Sigmoid colon (tissue), 7 donors: ENCODE measurements at places on chromosomes 4 and X. TPM values are rescaled to one million over a fixed set of nuclear protein-coding genes. Genes with fewer than 3 reads are reported as not detected.
A peak's percentile ranks its signal among the peaks of the same experiment; 100 is the strongest.

DNA sequence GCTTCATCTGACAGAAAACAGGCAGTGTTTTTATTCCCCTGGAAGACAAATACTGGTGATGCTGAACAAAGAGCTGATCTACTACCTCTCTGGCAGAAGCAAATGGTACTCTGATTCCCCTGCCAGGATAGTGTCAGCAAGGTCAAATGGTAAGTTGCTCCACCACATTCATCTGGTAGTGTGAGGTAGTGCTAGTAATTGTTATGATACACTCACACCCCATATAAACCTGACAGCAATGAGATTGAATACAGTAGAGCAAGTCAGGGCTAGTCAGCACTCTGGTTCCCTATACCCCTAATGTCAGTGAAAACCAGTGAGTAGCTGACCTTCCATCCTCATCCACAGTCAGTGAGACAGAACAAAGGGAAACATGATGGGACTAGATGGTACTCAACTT is 3.4 kb upstream of the SPIN4 start:
- H3K4me1 ChIP-seq: no peaks in the 10 kb centered on the region
- no peak for DNase-seq
- H3K27me3 ChIP-seq: no peaks in the 10 kb centered on the region
- no peaks in the 10 kb centered on the region for H3K36me3 ChIP-seq

The SLC10A6 gene
- total RNA-seq: not detected

DNA sequence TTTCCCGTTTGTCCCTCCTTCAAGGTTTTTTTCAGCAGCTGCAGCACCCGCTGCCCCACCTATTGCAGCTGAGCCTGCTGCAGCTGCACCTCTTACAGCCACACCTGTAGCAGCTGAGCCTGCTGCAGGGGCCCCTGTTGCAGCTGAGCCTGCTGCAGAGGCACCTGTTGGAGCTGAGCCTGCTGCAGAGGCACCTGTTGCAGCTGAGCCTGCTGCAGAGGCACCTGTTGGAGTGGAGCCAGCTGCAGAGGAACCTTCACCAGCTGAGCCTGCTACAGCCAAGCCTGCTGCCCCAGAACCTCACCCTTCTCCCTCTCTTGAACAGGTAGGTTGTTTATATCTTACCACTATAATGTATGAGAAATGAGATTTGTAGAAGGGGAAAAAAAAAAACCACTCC is 4.5 kb downstream of the PRR27 start:
- no peaks in the 10 kb centered on the region for H3K27me3 ChIP-seq
- H3K4me3 ChIP-seq: no peak overlapping the region
- no peak for DNase-seq
- no peaks in the 10 kb centered on the region for H3K36me3 ChIP-seq

DNA sequence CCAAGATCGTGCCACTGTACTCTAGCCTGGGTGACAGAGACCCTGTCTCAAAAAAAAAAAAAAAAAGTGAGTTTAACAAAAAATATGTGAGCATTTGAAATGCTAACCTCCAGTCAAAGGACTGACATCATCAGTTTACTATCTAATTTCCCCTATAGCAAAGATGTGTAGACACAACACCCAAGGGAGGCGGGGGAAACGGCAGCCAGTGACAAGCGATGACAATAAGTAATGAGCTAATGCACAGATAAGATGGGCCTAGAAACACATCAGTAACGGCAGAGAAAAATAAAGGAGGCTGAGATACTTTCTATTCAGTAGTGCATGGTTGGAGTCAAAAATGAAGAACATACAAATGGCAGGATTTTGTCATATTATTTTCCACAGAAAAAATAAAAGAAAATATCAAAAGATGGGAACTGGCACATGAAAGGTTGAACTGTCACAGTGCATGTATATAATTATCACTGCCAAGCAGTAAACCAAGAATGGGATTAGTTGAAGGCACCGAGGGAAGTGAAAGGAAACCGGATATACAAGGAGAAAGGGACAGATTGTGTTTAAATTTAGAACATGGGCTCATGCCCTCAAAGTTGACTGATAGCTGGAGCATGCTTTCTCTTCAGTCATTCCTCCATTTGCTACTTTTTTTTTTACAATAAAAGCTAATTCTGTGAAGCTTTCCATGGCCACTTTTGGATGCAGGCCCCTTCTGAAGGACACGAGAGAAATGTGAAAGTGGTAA is 41.8 kb downstream of the IGFBP7 start:
- no peak for DNase-seq
- H3K27me3 ChIP-seq: no peaks in the 10 kb centered on the region
- peaks cover 43% of the 10 kb centered on the region for H3K4me1 ChIP-seq
- no peak overlapping the region for H3K4me3 ChIP-seq
- peak overlapping the region; percentile 43 for H3K27ac ChIP-seq
- H3K36me3 ChIP-seq: no peaks in the 10 kb centered on the region

- no peaks in the 10 kb centered on the region for H3K27me3 ChIP-seq
- H3K36me3 ChIP-seq: no peaks in the 10 kb centered on the region
- H3K4me3 ChIP-seq: no peak overlapping the region
- DNase-seq: no peak
- H3K4me1 ChIP-seq: no peaks in the 10 kb centered on the region
Observed at GRCh38 chr4:141705048-141705746, 68.8 kb downstream of the IL15 start.

GRCh38 chrX:84830836-84831235 is 172.8 kb upstream of the APOOL start:
- no peaks in the 10 kb centered on the region for H3K36me3 ChIP-seq
- no peak overlapping the region for H3K4me3 ChIP-seq
- no peaks in the 10 kb centered on the region for H3K27me3 ChIP-seq
- DNase-seq: no peak
- H3K4me1 ChIP-seq: no peaks in the 10 kb centered on the region

The TMSB15B gene
- 10.5 TPM for total RNA-seq

DNA sequence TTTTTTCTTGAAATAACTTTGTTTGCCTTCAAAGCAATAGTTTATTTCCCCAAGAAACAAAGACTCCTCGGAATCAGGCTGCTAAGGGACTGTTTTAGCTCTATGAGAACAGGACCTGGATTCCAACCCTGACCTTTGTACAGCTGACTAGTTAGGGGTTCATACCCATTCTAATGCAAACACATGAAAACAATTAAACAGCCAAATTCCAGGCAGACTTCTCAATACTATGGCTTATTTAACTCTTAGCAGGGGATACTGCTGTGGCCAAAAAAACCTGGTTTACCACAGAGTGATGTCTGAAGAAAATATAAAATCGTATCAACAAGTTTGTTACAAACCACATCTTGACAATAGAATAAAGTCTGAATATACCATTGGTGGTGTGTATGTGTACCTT is 129.6 kb upstream of the INTU start:
- H3K36me3 ChIP-seq: no peaks in the 10 kb centered on the region
- H3K27ac ChIP-seq: no peak overlapping the region
- no peak overlapping the region for H3K4me3 ChIP-seq
- H3K27me3 ChIP-seq: no peaks in the 10 kb centered on the region
- DNase-seq: no peak

DNA sequence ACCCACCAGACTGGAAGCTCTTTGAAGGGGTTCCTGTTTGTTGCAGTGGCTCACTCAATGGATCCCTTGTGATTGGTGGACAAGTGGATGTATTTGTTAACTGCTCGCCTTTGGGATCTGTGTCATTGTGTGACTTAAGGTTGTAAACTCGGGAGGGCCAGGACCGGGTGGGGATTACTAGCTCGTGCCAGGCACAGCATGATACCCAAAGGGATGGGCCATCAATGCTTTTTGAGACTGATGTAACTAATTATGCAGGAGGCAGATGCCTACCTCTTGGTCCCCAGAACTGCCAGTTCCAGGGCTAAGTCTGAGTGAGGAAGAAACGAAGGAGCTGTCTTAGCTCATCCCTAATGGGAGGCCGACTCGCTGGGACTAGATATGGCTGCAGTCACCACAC is 27.7 kb downstream of the UTP14A start:
- no peak overlapping the region for H3K4me3 ChIP-seq
- H3K27me3 ChIP-seq: no peaks in the 10 kb centered on the region
- no peak overlapping the region for H3K27ac ChIP-seq
- no peaks in the 10 kb centered on the region for H3K36me3 ChIP-seq
- no peak for DNase-seq

The SPP1 gene
- 30.4 TPM for total RNA-seq

DNA sequence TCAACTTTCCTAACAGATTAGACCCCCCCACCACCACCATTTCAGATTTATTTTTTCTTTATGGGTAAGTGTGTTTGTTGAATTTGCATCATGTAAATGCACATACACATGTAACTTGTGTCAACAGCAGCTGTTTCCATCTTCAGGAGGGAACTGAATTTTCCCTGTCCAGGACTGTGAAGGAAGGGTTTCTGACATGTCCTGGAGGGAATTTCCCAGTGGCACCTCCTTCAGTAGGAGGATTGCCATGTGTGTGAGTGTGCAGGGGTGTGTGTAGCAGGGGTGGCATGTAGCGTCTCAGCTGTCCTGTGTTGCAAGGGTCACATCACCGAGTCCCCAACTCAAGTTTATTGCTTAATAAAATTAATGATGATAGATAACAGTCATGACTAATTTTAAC is 19.7 kb downstream of the HERC6 start:
- H3K36me3 ChIP-seq: no peaks in the 10 kb centered on the region
- no peak for DNase-seq
- H3K4me3 ChIP-seq: no peak overlapping the region
- no peak overlapping the region for H3K27ac ChIP-seq

DNA sequence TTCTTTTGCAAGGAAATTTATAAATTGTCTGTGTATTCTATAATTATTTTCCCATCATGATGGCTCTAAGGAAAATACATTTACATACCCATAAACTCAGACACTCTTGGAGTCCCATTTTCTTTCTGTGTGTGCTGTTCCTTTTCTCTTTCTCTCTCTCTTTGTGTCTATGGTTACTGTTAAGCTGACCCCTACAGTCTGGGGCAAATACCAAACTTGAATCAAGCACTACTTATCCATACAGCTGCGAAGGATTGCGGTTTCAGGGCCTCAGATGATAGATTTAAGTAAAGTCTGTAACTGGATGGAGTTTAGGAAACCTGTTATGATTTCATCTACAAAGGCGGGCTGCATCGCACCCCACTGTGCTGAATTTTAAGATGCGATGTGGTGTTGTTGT is 150.2 kb downstream of the SHROOM3 start:
- H3K4me3 ChIP-seq: no peak overlapping the region
- H3K36me3 ChIP-seq: no peaks in the 10 kb centered on the region
- no peaks in the 10 kb centered on the region for H3K27me3 ChIP-seq
- DNase-seq: no peak
- peak overlapping the region; percentile 80 for H3K27ac ChIP-seq

The CXorf58 gene
- not detected for total RNA-seq

GRCh38 chrX:7316887-7317286 is 168.9 kb upstream of the PUDP start:
- H3K27ac ChIP-seq: no peak overlapping the region
- H3K27me3 ChIP-seq: no peaks in the 10 kb centered on the region
- H3K4me3 ChIP-seq: no peak overlapping the region
- H3K4me1 ChIP-seq: no peaks in the 10 kb centered on the region

The CYP4V2 gene
- 75.3 TPM for total RNA-seq

GRCh38 chrX:139811942-139812629 is 104.1 kb upstream of the MCF2 start:
- H3K4me1 ChIP-seq: no peaks in the 10 kb centered on the region
- H3K27ac ChIP-seq: no peak overlapping the region
- H3K4me3 ChIP-seq: no peak overlapping the region
- no peaks in the 10 kb centered on the region for H3K36me3 ChIP-seq

GRCh38 chrX:45660477-45660876 is 459.8 kb upstream of the DIPK2B start:
- no peaks in the 10 kb centered on the region for H3K27me3 ChIP-seq
- DNase-seq: no peak
- no peak overlapping the region for H3K4me3 ChIP-seq
- no peak overlapping the region for H3K27ac ChIP-seq

The HOPX gene
- 24.7 TPM for total RNA-seq

- DNase-seq: no peak
- no peak overlapping the region for H3K27ac ChIP-seq
- no peaks in the 10 kb centered on the region for H3K36me3 ChIP-seq
- no peaks in the 10 kb centered on the region for H3K4me1 ChIP-seq
- no peak overlapping the region for H3K4me3 ChIP-seq
Observed at GRCh38 chr4:153728660-153729059, 31.2 kb downstream of the RNF175 start.

- peaks cover 10% of the 10 kb centered on the region for H3K4me1 ChIP-seq
- no peaks in the 10 kb centered on the region for H3K36me3 ChIP-seq
- DNase-seq: no peak
- H3K4me3 ChIP-seq: no peak overlapping the region
Observed at GRCh38 chrX:331825-332495, 13.4 kb upstream of the GTPBP6 start.

- H3K36me3 ChIP-seq: no peaks in the 10 kb centered on the region
- DNase-seq: no peak
- H3K27me3 ChIP-seq: no peaks in the 10 kb centered on the region
- no peak overlapping the region for H3K4me3 ChIP-seq
- no peaks in the 10 kb centered on the region for H3K4me1 ChIP-seq
Observed at GRCh38 chr4:74474345-74475090, 29.6 kb downstream of the AREG start.

The ERCC6L gene
- total RNA-seq: not detected

The SLITRK4 gene
- total RNA-seq: 2.5 TPM

DNA sequence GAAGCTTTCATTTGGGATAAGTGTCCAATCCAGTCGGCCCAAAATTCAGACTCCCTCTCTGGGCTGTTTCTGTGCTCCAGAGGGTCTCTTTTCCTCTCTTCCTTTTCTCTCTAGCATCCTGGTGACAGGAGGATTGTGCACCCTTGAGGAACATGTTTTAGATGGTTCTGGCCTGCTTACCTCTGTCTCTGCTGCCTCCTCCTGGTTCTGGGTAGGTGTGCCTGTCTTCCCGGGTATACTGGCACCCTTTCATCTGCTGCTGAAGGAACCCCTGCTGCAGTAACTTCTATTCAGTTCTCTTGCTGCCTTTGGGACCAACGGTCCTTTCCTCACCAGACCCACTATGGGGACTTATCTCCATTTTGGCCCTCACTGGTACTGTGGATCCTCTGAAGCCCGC is 53.2 kb downstream of the HMGB2 start:
- no peaks in the 10 kb centered on the region for H3K27me3 ChIP-seq
- no peaks in the 10 kb centered on the region for H3K4me1 ChIP-seq
- H3K4me3 ChIP-seq: no peak overlapping the region
- no peak for DNase-seq
- no peak overlapping the region for H3K27ac ChIP-seq

The RADX gene
- total RNA-seq: 7.3 TPM

The TMEM255A gene
- 5.9 TPM for total RNA-seq

- H3K4me1 ChIP-seq: no peaks in the 10 kb centered on the region
- no peak overlapping the region for H3K27ac ChIP-seq
- no peaks in the 10 kb centered on the region for H3K27me3 ChIP-seq
- H3K4me3 ChIP-seq: no peak overlapping the region
- H3K36me3 ChIP-seq: no peaks in the 10 kb centered on the region
Observed at GRCh38 chr4:158371158-158371557, 150.5 kb upstream of the RXFP1 start.

GRCh38 chrX:32483534-32484136 is 727.7 kb downstream of the DMD start:
- H3K4me3 ChIP-seq: no peak overlapping the region
- H3K27me3 ChIP-seq: no peaks in the 10 kb centered on the region
- H3K27ac ChIP-seq: no peak overlapping the region

The NR3C2 gene
- total RNA-seq: 15.8 TPM

DNA sequence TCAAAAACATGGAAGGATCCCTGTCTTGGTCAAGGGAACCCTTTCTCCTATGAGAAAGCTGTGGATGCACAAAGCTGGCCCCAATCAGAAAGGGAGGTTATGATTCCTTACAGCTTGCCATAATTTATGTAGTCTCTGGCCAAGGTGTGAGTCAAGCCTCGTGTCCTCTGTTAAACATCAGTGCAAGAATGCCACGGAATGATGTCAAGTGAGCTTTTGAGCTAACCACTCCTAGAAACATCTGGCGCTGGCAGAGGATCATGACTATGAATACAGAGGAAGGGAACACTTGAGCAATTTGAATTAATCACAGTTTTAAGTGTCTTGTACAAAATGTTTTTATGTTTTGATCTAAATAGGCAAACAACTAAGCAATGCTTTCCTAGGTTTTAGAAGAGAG is 51.5 kb upstream of the RAP2C start:
- no peak overlapping the region for H3K4me3 ChIP-seq
- H3K36me3 ChIP-seq: no peaks in the 10 kb centered on the region
- H3K27ac ChIP-seq: peak overlapping the region; percentile 50
